ENCODE measurements at places on chromosomes 6 and 20.
A peak's percentile ranks its signal among the peaks of the same experiment; 100 is the strongest.

DNA sequence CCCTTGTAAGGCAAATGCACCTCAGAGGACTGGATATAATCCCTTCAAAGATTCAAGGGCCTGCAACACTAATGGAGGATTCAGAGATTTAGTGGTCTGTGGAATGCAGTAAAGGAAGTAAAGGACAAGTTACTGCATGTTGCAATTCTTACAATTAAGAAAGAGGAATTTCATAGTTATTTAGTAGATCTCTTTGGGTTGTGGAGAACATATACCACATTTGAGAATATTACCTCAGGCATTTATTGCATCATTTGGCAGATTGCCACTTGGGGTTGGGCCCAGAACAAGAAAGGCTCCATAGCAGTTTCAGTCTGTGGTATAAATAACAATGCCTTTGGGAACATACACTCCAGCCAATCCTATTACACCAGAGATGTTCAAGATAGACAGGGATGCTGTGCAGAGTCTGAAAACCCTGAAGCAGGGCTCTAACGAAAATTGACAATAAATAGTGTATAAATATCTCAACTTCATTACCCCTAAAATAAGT lies 20.9 kb upstream of the EPM2A start:
- no peak for DNase-seq

GRCh38 chr6:79864421-79864820 lies 82.9 kb downstream of the ELOVL4 start:
- no peak for DNase-seq

DNA sequence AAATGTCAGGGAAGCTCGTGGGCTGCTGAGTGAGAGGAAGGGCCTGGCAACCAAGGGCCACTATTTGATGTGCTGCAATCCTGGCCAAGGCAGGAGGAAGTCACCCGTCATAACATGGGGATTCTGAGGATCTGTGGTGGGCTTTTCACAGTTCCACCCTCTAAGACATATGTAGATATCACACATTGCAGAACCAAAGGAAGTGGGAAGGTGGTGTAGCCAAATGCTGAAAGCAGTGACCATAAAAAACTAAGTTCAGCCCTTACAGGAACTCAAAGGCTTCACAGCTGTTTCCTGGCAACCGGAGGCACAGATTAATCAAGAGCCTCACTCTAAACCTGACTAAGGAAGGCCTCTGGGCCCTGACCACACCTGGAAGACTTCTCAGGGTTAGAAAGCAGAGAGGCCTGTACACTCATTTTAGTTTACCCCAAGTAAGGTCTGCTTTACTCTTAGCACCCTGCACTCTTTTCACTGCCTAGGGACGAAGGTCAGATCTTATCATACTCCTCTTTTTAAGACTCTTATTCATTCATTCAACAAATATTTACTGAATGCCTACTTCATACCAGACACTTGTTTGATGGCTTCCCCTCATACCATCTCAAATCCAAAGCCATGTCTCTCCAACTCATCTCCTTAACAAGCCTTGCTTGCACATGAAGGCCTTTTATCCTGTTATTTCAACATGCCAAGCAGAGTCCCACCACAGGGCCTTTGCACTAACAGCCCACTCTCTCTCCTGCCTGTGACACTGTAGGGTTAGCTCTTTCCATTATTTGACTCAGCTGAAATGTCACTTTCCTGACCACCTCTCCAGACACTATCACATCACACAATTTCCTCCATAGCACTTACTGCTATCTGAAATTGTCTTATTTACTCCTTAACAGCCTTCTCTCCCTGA lies 2.6 kb downstream of the UBE2V1 start:
- peak; percentile 77 for DNase-seq

GRCh38 chr6:75249837-75250236 lies 6.2 kb upstream of the COX7A2 start:
- no peak for DNase-seq

DNA sequence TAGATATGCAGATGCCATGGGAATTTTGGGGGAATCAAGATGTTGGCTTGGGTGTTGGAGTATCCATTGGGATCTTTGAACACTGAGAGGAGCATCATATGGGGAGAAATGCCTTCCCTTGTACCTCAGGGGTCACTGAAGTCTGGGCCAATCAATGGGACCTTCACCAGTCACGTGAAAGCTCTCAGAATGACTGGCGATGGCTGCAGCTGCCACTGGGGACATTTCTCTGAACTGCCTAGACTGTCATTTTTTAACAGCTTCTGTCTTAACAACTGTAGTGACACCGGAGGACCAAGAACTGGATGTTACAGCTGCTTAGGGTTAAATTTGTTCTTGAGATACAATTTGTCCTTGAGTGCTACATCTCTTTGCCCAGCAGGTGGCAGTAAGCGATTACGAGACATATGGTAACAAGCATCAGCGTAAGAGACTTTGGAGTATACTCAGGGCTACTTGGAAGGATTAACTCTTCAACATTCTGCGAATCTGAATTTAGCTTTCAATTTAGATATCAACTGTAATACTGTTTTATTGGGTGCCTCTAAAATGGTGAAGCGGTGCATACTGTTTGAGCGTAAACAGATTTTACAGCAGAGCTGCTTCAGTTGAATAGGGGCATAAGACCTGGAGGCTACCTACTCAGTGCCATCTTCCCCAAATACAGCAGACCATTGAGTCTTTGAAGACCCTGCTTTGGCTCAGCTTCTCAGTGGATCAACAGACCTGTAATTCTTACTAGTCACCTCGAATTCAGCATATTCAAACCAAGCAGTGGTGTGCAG lies 36.0 kb downstream of the CCN2 start:
- DNase-seq = peak; percentile 59

GRCh38 chr20:3635346-3635745 lies 27.9 kb downstream of the GFRA4 start:
- no peak for DNase-seq

- DNase-seq = no peak
Measured at GRCh38 chr6:135586388-135586787, 88.8 kb upstream of the AHI1 start.

GRCh38 chr20:61621035-61621730 lies 369.1 kb downstream of the CDH4 start:
- no peak for DNase-seq

GRCh38 chr20:53941680-53942471 lies 128.5 kb downstream of the BCAS1 start:
- DNase-seq = no peak

GRCh38 chr6:16511723-16512489 lies 249.4 kb downstream of the ATXN1 start:
- DNase-seq = peak; percentile 57

- peak; percentile 59 for DNase-seq
Measured at GRCh38 chr6:37819802-37820717, 533 bp downstream of the ZFAND3 start.

- no peak for DNase-seq
Measured at GRCh38 chr6:6474170-6474920, 114.2 kb upstream of the LY86 start.

GRCh38 chr6:147278891-147279290 lies 74.7 kb downstream of the STXBP5 start:
- no peak for DNase-seq
